SK-N-SH treated with all-trans-retinoic acid at 6 μM for 48 hours (cell line): ENCODE measurements at places on chromosomes 7 and 10.

DNA sequence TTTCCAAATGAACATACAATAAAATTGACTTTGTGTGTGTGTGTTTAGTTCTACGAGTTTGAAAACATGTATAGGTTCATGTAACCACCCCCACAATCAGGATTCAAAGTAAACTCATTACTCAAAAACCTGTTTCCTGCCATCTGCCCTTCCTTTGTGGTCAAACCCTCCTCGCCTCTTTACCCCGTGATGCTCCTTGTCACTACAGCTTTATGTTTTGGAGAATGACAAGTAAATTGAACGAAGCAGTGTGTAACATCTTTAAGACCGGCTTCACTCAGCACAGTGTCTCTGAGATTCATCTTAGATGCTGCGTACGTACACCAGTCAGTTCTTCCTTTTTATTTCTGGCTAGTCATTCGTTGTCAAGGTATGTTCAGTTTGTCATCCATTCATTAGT is 54.6 kb upstream of the MKI67 start:
- no peak for ATAC-seq

- no peak for ATAC-seq
Measured at GRCh38 chr10:103669243-103669929, 175.9 kb downstream of the NEURL1 start.

DNA sequence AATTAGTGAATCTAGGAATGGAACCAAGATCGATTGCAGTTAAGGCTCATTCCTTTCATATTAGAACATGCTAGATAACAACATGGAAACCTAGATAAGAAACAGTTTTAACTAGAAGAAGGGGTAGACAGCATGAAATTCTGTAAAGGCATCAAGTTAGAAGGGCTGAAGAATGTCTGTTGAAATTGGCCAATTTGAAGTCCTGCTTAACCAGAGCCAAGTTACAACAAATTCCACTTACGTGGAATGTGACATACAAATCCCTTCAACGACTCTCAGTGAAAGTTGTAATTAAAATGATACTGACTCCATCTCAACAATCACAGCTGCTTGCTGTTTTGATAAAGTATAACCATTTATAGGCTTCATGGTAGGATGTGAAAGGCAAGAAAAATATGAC is 1065.7 kb downstream of the DNAJB9 start:
- no peak for ATAC-seq

DNA sequence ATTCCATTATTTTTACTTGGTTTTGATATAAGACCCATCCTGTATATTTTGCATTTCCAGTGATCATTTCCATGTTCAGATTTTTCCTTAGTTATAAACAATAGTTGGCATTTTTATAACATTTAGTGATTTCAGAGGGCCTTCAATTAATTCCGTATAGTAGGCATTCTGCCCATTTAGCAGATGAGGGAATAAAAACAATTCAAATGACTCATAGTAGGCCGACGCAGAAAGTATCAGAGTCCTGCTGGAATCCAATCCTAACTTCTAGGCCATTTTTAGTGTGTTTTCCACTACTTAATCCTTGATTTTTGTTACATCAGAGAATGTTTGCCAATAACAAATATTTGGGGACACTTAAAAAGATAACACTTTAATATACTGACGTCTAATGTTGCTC is 15.4 kb downstream of the RNF32 start:
- no peak for ATAC-seq

DNA sequence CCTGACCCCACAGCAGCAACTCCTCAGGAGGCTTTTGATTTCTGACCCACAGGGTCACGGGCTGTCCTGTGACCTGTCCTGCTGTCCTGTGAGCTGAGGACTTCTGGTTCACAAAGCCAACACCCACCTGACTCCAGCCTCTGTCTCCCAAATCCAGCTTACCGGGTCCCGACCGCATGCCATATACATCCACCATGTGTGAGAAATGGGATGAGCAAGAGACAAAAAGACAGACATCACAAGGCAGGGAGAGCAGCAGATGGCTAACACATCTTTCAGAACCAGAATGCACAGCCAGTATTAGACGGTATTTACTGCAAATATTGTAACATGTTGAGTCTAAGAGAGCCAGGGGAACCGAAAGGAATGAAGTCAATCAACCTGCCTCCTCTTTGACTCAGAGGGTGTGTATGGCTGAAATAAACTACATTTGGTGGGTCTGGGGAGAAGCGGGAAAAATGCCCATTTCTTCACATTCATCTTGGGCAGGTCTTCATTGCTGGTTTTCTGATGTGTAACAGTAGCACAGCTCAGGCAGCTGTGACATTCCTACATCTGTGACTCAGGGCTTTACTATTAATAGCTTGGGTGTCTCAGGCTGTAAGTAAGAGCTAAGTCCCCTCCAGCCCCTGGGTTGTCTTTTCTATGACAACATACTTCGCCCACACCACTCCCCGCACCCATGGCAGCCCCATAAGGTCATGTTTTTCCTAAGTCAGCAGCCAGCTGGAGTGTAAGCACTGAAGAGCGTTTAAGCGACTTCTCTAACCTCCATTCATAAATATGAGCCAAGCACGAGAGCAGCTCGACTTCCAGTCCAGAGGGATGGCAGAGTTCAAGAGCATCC is 25.0 kb downstream of the ABLIM1 start:
- peak; percentile 76 for ATAC-seq

- no peak for ATAC-seq
Measured at GRCh38 chr7:2754086-2754485, 66.1 kb downstream of the AMZ1 start.

GRCh38 chr10:3747984-3748383 is 37.0 kb downstream of the KLF6 start:
- ATAC-seq: no peak

DNA sequence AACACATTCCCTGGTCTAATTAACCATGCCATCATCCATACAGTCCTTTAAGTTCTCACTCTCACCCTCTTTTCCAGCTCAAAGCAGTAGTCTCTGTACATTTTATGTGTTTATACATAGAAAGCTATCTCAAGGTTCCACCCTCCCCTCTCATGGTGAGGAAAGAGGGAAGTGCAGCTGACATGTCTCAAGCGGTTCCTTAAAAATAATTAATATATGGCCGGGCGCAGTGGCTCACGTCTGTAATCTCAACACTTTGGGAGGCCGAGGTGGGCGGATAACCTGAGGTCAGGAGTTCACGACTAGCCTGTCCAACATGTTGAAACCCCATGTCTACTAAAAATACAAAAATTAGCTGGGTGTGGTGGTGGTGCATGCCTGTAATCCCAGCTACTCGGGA is 36.7 kb downstream of the ZC3HAV1 start:
- no peak for ATAC-seq

- peak; percentile 48 for ATAC-seq
Measured at GRCh38 chr7:131068604-131069021, 259.1 kb upstream of the MKLN1 start.

- peak; percentile 93 for ATAC-seq
Measured at GRCh38 chr7:148535217-148535616, 55.3 kb upstream of the C7orf33 start.

- ATAC-seq: no peak
Measured at GRCh38 chr7:34501156-34501555, 156.9 kb upstream of the NPSR1 start.

DNA sequence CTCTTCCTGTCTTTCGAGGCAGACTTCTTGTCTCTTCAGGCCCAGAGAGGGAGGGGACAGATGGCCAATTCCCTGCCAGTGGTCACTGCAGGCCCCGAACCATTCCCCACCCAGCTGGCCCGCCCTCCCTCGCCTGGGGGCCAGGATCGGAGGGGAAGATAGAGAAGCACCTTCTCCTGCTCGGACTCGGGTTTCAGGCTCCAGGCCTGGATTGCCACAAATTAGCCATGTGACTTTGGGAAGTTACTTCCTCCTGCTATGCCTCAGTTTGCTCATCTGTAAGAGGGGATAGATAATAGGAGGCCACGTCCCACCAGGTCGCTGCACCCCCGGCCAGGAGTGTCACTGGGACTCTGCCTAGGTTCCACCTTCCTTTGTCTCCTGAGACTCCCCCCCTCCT is 24.8 kb upstream of the PPP2R2D start:
- no peak for ATAC-seq

GRCh38 chr7:143399151-143399550 is 9.5 kb downstream of the EPHA1 start:
- no peak for ATAC-seq

- no peak for ATAC-seq
Measured at GRCh38 chr10:102402512-102402896, 7.0 kb downstream of the NFKB2 start.

GRCh38 chr7:47371733-47372368 is 210.1 kb downstream of the TNS3 start:
- peak; percentile 26; the same call in 1 of the 3 replicates for ATAC-seq

GRCh38 chr10:45001381-45002148 is 842 bp downstream of the ZNF22 start:
- peak; percentile 90 for ATAC-seq

GRCh38 chr7:4791738-4792536 is 16.5 kb downstream of the AP5Z1 start:
- peak; percentile 47 for ATAC-seq
